ENCODE measurements at places on chromosomes 11 and 22.

DNA sequence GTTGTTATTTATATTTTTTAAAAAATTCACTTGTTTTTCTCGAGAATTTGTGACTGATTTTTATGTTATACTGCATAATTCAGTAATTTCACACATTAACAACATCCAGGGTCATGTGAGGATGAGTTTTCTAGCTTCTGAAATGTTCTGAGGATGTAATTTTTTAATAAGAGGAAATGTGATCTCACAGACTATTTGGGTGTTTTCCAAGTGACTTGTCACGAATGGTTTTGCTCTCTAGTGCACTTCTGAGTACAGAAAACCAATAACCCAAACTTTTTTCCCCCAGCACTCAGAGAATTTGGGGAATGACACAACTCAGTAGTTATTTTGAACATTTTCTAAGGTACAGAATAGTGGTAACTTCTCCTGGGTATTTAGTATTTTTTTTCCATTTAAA is 821.1 kb upstream of the ARHGAP42 start:
- peak; percentile 0 for DNase-seq

GRCh38 chr11:34957206-34957605 is 40.8 kb downstream of the PDHX start:
- no peak for DNase-seq

DNA sequence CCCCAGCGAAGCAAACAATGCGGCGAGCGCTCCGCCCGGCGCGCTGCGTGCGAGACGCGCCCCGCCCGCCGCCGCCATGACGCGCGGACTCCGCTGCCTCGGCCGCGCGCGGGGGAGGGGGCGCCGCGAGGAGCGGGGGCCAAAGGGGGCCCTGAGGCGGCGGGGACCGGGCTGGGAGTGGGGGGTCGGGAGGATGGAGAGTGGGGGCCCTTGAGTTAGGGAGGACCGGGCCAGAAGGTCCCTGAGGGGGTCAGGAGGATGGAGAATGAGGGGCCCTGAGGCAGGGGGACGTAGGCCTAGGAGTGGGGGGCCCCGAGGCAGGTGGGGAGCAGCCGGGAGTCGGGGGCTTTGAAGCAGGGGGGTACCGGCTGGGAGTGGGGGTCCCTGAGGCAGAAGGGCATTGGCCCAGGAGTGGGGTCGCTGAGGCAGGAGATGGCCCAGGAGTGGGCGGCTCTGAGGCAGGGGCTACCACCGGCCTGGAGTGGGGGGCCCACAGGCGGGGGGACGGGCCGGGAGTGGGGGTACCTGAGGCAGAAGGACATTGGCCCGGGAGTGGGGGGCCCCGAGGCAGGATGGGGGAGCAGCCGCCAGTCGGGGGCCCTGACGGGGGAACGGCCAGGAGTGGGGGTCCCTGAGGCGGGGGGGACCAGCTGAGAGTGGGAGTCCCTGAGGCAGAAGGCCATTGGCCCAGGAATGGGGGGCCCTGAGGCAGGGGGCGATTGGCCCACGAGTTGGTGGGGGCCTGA is at the start of gene BRD1:
TSS of gene BRD1 (minus strand) at position 21 of the 746 bp plus-strand sequence. CDS start 3,556 bp downstream, outside the sequence.
- peak; percentile 71 for DNase-seq

GRCh38 chr11:124740277-124740882 is 638 bp downstream of the NRGN start:
- DNase-seq, result peak; percentile 63

GRCh38 chr11:19342036-19342435 is 101.3 kb upstream of the E2F8 start:
- DNase-seq, result no peak

DNA sequence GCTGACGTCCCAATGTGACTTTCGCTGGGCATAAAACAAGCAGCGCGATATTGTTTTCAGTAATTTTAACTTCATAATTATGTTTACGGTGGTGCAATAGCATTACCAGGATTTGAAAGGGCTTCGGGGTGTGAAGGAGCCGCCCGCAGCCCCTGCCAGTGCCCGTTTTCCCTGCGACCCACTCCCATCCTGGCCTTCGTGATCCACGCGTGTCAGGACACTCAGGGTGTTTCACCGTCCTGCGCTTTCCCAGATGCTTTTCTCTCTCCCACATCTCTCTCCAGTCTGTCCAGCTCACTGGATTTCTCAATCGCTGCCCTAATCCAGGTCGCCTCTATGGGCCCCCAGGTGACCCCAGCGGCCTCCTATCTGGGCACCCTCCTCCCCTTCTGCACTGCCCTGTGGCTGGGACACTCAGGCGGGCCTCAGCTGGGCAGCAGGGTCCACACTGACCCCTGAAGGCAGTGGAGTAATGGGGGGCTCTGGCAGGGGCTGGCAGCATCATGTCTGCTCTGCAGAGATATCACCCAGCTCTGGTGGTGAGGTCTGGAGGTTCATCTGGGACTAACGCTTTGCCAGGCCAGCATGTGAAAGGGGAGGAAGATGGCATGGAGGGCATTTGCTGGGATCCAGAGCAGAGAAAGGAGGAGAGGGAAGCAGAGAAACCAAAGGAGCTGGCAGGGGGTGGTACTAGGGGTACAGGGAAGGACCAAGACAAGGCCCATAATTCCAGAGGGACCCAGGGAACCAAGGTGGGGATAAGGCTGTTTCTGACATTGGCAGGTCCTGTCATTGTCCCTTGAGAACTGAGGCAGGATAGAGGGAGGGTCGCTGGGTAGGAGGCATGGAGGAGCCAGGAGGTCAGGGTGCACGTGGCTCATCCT is 622.8 kb downstream of the BRD1 start:
- DNase-seq, result no peak

- no peak for DNase-seq
Observed at GRCh38 chr22:29559030-29559429, 5.5 kb upstream of the THOC5 start.

GRCh38 chr11:4092026-4092425 is 2.6 kb upstream of the RRM1 start:
- no peak for DNase-seq

DNA sequence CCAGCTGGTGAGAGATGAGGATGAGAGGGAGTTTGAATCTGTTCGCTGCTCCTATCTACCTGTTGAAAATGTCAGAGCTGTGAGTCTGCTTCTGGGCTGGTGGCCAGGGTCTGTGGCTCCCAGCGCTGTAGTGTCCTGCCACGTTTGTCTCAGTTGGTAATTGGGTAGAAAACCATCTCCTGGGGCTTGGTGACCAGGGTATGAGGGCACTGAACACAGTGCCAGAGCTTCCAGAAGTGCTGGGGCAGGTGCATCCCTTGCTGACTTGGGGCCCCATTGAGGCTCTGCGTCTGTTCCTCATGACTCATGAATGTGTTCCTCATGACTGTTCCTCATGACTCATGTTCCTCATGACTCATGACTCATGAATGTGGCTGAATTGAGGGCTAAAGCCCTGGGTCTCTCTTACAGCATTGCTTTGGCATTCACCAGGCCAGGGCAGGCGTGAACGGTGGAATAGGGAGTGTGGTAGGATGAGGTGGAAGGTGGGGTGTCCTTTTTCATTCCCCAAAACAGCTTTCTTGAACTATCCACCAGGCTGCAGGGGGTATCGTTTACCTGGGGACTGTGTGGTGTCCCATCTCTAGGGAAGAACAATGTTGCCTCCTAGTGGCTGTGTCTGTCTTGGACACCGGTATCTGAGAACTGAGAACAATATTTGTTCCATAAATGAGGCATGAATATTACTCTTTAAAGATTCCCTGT is 139.5 kb downstream of the COMMD9 start:
- DNase-seq, result peak; percentile 98

DNA sequence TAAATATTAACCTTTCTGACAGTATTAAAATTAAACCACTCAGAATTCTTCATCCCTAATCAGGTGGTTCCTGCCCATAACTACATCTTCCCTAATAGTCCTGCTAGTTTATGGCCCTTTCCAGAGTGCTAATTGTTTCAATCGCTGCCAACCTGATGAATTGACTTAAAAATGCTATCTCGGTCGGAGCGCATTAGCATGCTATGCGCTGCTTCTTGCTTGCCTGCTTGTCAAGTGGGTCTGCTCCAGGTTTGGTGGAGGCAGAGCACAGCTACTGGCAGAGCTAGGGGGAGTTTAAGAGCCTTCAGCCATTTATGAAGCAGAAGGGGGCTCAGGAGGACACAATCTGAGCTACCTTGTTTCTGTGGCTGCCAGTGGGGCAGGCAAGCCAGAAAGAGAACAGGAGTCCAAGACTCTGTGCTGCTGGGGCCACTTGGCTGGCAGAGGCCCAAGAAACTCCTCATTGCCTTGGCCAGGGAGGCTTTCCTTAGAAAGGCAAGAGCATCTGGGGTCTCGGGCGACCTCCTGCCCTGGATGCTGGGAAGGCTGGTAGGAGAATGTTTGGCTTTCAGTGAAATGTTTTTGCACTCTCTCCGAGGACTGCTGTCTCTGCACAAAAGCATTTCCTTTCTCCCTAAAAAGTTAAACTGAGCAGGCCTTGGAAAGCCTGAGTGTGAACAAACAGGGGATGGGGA is 62.1 kb upstream of the PHOX2A start:
- no peak for DNase-seq

DNA sequence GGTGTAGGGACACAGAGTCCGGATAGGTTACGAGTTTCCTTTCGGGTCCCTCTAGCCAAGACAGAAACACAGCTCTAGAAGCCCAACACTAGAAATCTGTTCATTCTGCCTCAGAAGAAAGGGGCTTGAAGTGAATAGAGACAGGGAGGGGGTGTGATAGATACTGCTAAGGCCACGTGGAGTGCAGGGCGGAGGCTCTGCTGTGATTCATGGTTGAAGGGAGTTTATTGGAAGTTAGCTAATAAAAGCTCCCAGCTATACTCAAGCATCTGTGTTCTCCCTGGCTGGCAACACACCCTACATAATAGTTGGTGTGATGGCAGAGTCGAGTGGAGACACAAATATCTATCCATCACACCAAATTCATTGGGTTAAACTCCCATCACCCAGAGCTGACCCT is 337.4 kb downstream of the CADM1 start:
- peak; percentile 10 for DNase-seq

- DNase-seq, result no peak
Observed at GRCh38 chr22:45799291-45799690, 127.7 kb downstream of the ATXN10 start.

DNA sequence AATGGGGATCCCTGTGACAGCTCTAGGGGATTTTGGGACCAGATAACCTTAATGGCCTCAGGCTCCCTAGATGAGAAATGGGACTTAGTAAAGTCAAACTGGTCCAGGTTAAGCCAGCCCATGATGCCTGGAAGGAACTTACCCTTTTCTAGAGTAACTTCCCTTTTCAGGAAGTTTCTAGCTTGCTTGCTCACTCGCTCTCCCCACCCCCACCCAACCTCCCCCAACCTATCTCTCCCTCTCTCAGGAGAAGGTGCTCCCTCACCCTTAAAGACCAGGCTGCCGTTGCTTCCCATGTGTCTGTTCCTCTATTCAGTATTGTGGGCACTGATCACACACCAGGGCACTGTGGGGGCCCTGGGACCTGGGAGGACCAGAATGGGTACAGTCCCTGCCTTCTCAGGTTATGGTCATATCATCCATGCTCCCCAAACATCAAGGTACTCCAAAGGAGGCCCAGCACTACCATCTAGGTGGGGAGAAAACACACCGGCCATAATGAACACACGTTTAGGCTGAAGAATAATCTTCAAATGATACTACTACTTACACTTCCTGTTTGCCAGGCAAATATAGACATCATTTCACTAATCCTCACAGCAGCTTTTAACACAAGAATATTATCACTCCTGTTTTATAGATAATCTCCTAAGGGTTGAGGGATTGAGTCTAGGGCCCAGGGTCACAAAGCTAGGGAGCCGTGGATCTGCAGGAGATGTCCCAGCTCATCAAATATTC is 18.2 kb downstream of the KCNQ1OT1 start:
- DNase-seq, result no peak

- no peak for DNase-seq
Observed at GRCh38 chr11:95910638-95911368, 13.1 kb downstream of the MTMR2 start.

DNA sequence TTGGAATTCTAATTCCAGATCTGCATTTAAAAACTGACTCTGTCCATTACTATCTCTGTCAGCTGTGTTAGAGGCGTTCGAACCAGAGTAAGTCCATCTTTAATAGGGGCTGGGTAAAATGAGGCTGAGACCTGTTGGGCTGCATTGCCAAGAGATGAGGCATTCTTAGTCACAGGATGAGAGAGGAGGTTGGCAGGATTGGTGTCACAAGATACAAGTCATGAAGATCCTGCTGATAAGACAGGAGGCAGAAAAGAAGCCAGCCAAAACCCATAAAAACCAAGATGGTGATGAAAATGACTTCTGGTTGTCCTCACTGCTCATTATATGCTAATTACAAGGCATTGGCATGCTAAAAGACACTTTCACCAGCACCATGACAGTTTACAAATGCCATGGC is 356.3 kb upstream of the ISX start:
- no peak for DNase-seq

- DNase-seq, result no peak
Observed at GRCh38 chr11:68315171-68315920, 3.0 kb downstream of the LRP5 start.

- DNase-seq, result peak; percentile 63
Observed at GRCh38 chr11:75966537-75967287, 151.7 kb downstream of the UVRAG start.

DNA sequence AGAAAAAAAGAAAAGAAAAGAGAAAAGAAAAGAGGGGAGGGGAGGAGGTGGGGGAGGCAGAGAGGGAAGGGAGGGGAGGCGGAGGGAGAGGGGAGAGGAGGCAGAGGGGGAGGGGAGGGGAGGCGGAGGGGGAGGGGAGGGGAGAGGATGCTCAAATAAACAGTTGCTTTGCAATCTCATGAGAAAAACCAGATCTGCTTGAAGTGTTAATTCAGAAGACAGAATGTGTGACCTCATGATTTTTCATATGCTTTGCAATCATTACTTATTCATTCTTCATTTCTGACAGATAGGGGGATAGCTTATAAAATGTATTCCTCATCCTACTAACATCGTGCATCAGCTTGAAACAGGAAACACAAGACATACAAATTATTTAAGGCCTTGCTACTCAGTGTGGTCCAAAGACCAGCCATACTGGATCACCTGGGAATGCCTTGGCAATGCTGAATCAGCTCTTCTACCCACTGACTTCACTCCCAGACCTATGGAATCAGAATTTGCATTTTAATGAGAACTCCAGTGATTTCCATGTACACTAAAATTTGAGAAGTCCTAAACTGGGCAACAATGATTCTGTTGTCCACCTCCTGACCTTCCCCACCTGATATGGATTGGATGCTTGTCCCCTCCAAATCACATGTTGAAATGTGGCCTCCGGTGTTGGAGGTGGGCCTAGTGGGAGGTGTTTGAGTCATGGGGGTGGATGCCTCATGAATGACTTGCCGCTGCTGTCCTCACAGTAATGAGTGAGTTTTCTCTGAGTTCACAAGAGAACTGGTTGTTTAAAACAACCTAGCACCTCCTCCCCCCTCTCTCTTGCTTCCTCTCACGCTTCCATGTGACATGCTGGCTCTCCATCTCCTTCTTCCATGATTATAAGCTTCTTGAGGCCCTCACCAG is 69.2 kb downstream of the CCDC34 start:
- DNase-seq, result peak; percentile 89
